ENCODE measurements at places on chromosomes 4 and X.

- DNase-seq: peak; percentile 2
Measured at GRCh38 chr4:119671205-119671604, 42.6 kb upstream of the PDE5A start.

DNA sequence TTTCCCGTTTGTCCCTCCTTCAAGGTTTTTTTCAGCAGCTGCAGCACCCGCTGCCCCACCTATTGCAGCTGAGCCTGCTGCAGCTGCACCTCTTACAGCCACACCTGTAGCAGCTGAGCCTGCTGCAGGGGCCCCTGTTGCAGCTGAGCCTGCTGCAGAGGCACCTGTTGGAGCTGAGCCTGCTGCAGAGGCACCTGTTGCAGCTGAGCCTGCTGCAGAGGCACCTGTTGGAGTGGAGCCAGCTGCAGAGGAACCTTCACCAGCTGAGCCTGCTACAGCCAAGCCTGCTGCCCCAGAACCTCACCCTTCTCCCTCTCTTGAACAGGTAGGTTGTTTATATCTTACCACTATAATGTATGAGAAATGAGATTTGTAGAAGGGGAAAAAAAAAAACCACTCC, 4.5 kb downstream of the PRR27 start:
- no peak for DNase-seq

GRCh38 chrX:136200466-136200865, 50.7 kb downstream of the MAP7D3 start:
- peak; percentile 60 for DNase-seq

GRCh38 chr4:141079393-141079930, 53.8 kb downstream of the RNF150 start:
- DNase-seq: no peak

- DNase-seq: no peak
Measured at GRCh38 chrX:138001226-138001625, 435.3 kb downstream of the ZIC3 start.

GRCh38 chr4:145613566-145614232, 5.5 kb upstream of the MMAA start:
- DNase-seq: peak; percentile 42

DNA sequence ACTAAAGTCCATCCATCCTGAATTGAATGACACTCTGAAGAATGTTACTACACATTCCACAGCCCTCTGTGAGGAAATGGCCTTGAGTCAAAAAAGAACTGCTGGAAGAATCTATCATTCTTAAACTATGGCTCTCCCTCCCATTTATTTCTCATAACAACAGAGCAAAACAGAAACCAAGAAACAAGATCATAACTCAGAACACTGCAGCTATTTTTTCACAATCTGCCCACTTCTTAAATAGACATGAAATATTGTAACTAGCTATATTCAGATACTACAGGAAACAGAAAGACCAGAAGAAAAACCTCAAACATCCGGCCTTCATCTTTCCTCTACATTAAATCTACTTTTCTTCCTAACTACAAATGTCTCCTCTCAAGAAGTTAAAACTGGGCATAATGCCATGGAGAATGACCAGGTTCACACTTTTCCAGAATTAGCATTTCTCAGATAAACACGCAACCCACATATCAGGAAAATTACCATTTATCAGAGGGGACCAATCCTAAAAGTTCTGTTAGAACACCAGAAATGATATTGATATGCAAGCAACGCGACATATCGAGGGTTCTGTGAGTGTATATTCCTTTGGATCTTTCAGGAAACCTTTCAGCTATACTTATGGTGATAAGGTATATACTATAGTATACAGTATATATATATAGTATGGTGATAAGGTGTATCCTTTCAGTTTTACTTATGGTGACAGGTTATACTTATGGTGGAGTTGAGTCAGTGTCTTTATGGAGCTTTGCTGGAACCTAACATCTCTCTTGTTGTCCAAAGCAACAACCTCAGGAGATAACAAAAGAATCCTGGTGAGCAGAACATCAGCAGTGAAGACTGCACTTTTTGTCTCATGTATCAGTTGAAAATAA, 60.4 kb upstream of the IRF2 start:
- DNase-seq: peak; percentile 89

- no peak for DNase-seq
Measured at GRCh38 chrX:33906971-33907370, 225.1 kb downstream of the FAM47A start.

GRCh38 chr4:166991006-166991561, 243.2 kb downstream of the SPOCK3 start:
- DNase-seq: peak; percentile 74

GRCh38 chr4:1959104-1959384, 49.7 kb downstream of the NELFA start:
- DNase-seq: no peak

GRCh38 chr4:183443655-183444213, 702 bp upstream of the CDKN2AIP start:
- peak; percentile 74 for DNase-seq

DNA sequence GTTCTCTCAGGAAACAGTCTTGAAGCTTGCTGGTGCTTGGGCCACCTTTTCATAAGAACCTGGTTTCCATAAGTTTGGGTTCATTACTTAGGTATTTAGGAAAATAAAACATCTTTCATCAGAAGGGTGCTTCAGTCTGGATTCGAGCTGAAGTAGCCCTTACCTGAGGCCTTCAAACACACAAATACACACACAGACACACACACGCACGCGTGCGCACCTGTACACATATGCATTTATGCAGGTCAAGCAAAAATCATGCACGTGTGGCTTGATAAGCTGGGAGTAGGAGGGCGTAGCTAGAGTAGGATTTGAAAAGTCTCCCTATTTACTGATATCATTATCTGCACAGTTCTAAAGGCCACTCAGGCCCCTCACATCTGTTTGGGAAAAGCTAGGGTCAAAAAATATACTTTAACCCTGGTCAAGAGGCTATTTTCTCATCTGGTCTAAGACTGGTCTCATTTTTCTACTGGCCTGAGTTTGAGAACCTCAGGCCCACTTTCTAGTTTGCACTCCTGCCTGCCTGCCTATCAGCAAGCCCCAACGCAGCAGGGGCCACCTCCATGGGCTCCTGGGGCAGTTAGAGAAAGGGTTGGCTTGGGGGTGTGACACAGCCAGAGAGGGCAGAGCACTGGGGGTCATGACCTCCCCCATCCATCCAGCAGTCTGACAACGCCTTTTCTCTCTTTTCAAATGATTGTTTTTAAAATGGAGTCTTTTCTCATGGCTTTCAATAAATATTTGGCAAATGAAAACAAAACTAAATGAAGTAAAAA, 64.3 kb downstream of the RASL11B start:
- DNase-seq: no peak

DNA sequence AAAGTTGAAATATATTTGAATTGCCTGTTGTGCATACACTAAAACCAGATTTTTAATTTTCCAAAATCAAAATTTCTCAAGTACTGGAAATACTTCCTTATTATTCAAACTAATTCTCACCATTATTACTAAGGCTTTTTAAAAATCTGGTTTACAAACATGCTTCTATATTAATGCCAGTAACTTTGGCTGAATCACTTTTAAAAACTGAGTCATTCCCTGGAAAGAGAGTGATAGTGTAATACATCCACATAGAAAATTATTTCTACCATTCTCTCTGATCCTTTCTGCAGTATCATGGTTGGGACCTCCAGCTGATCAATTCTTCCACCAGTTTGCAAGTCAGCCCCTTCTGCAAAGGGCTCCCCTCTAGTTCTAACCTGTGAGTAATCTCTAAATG, 165.3 kb upstream of the FAM241A start:
- DNase-seq: no peak

- no peak for DNase-seq
Measured at GRCh38 chr4:17722356-17722700, 59.1 kb downstream of the FAM184B start.

DNA sequence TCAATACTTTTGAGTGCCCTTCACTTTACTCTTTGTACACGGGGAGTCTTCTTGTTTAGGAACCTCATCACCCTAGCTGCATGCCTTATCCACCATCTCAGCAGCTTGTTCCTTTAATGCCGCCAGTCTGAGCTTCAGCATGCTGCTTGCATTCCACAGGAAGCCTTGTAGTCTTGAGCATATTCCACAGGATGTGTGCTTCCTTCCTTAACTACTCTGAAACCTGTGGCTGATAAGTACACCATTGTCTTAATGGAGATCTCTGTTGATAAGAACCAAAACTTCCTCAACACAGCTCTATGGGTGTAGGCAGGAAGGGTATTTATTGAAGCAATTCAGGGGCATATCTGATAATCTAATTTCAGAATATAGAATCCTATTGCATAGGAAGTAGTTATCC, 24.4 kb upstream of the CCNI start:
- peak; percentile 52 for DNase-seq

DNA sequence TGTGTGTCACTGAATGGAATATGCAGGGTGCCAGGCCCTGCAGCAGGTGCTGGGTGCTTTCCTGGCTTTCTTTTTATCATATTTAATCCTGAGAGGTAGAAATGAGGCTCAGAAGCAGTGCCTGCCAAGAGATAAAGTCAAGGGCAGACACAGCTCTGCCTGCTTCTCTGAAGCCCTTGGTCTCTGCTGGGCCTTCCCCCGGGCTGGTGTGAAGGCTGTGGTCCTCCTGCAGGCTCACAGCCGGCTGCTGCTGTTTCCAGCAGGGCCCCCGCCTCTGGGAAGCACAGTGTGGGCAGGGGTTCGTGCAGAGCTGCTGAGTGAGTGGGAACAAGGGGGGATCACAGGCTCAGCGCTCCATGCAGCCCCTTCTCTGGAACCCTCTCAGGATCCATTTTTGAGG, 49.6 kb downstream of the TBC1D14 start:
- DNase-seq: no peak

- peak; percentile 82 for DNase-seq
Measured at GRCh38 chr4:112031712-112032328, 113.4 kb upstream of the FAM241A start.

- no peak for DNase-seq
Measured at GRCh38 chrX:11665168-11666111, at the start of gene ARHGAP6. Gene ARHGAP6, minus strand, starts transcription at chrX:11665920. Its CDS starts 1,092 bp downstream, at chrX:11664828.

Data from hematopoietic multipotent progenitor cell treated with erythropoietin and hydrocortisone succinate and interleukin-3 and kit ligand, for 6 days (in vitro differentiated cells).